Activated CD8-positive, alpha-beta memory T cell treated with anti-CD3 and anti-CD28 coated beads for 4 hours (primary cell): ENCODE measurements at places on chromosomes 4 and X.

DNA sequence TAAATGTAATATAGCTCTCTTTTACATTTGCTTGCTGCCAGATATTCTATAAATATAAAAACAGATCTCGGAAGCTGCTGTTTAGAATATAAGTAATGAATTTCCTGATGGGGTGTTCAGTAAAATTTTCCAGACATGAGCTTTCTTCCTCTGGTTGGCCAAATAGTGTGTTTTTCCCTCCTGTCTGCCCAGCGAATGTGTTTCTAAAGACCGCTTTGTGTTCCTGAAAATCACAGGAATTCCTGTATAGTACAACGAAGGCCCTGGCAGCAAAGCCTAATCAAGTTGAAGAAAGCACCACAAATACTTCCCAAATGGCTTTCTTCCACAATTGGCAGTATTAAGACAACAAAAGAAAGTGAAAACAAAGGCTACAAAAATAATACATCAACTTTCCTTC, 494.1 kb downstream of the INPP4B start:
- DNase-seq: no peak

GRCh38 chrX:72245461-72246089, 6.7 kb upstream of the ERCC6L start:
- DNase-seq: no peak

DNA sequence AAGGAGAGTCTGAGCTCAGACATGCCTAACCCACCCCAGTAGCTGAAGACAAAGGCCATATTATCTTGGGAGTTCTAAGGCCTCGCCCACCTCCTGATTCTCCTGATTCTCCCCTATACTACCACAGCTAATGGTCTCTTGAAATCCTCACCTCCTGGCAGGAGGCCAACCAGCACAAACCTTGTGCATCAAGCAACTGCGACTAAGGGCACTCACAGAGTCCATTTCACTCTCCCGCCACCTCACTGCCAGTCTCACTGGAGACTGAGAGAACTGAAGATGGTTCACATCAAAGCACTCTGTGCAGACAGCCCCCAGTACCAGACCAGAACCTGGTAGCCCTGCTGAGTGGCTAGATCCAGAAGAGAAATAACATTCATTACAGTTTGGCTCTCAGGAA, 102.1 kb upstream of the KLF8 start:
- DNase-seq: no peak

- no peak for DNase-seq
Observed at GRCh38 chrX:28901637-28902036, 314.4 kb downstream of the IL1RAPL1 start.

DNA sequence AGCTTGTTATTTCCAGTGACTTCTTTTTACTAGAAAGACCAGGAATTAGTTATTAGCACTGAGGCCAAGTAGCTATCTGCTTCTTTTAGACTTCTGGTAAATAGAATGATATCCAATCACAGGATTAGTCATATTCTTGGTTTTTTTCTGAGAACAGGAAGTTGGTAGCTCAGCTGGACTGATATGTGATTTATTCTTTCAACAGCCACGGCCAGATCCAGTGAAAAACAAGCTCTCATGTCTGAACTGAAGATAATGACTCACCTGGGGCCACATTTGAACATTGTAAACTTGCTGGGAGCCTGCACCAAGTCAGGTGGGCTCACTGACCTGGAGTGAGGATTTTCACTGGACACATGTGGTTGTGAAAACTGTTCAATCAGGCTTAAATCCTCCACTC, 48.6 kb downstream of the PDGFRA start:
- DNase-seq: no peak

DNA sequence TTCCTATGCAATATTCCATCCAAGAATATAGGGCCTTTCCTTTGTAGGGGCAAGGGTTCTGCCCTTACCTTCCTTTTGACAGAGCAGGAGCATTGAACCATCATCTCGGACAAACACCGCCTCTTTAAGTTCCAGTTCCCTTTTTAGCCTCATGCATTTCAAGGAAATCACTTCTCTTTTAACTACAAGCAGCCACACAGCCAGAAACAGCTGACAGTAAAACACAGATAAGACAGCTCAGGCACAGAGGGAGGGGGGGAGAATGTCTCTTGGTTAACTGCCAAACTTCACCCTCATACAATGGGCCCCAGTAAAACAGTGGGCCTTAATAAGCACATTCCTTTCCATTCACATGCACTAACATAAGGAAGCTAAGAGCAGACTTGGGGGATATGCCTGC, 648.3 kb downstream of the GABRG1 start:
- no peak for DNase-seq

DNA sequence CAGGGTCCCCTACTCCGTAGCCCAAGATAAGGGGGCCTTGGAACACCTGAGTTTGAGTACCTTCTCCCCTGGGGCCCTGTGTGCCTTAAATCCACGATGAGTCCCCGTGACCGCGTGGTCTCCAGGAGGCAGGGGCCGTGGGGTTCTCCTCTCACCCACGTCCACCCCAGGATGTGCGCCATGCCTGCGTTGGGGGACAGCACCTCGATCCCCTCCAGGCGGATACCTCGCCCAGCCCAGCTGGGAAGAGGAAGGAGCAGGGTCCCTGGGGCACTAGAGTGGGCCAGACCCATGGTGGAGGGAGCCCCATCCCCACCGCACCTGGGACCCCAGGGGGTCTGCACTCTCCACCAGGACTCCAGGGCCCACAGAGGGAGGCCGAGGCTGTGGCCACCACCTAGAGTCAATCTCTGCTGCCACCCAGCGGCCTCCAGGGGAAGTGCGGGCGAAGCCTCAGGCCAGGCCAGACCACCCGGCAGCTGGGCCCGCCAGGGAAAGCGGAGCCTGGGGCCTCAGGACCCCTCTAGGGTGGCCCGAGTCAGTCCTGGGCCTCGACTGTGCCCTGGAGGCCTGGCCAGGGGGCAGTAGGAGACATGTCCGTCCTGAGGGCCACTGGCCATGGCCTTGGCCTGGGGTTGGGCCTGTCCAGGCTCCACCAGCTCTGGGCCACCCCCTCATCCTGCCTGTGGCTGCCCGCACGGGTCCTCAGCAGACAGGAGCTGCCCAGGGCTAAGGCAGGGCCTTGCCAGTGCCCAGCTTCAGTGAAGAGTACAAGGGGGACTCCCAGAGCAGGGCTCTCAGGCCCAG, 55.0 kb downstream of the FAM53A start:
- peak; percentile 24 for DNase-seq

DNA sequence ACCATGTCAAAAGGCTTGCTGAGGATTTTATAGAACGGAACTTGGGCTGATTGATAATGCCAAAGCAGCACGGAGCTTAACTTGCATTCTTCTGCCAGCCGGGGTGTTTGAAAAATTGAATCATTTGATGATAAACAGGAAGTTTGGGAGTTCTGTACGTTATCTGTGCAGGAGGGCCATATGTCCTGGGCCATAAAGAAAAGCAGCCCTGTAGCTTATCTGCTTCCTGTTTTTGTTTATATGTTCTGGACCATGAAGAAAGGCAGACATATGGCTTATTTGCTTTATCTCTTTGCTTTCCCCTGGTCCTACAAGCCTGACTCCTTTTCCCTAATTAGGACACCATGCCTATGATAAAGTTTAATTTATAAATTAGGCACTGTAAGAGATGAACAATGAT, 62.4 kb downstream of the HOPX start:
- no peak for DNase-seq

DNA sequence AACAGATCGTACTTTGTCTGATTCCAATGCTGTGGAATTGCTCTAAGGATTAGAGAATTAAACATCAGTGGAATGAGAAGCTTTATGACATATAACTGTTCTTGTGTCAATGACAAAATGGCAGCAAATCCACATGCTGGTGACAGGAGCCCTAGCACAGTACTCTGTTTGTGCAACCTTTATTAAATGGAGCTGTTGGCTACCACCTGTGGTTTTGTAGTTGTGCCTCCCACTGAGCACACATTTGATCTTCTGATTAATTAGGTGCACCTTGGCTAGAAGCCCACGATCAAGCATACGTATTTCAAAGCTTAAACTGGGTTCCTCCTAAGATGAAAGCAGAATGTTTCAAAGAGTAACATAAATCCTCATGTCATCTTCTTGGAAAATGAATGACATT, 394.0 kb upstream of the IGFBP7 start:
- DNase-seq: no peak
